ENCODE measurements at places on chromosomes 16 and 17.

GRCh38 chr16:53817812-53818550 is 114.0 kb downstream of the FTO start:
- DNase-seq, result no peak

DNA sequence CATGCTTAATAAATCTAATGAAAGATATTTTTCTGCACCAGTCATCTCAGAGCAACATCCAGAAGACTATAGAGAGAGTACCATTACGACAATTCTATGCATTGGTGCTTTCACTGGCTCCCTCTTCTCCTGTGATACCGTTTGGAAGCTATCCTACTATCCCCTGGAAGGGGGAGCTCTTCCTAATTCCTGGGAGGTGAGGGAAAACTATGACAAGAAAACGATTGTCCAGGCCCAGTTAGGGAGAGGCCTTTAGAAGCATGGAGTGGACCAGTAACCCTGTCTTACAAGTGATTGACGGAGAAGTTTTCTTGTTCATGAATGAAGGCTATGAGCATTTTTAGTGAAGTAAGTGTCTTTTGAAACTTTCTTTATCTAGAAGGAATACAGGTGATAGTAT is 150.2 kb downstream of the TANC2 start:
- no peak for DNase-seq

- DNase-seq, result peak; percentile 87
Measured at GRCh38 chr16:70380248-70380918, 33.7 kb downstream of the DDX19A start.

DNA sequence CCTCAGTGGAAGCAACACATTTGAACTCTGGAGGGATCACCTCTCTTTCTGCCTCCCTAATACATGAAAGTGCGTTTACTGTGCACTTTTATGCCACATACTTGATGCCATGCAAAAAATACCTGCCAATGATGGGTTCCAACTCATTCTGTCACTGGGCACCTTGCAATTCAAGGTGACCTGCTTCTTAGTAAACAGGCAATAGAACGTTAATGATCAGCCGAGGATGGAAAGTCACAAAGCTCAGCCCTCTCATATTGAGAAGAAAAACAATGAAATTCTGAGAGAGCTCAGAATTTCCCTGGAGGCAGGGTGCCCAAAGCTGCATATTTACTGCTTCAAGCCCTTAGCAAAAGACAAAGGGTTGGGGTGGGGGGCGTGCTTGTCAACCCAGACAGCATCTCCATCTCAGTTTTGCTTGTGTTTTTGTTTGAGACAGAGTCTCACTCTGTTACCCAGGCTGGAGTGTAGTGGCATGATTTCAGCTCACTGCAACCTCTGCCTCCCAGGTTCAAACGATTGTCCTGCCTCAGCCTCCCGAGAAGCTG is 23.2 kb downstream of the LITAF start:
- DNase-seq, result no peak

- no peak for DNase-seq
Measured at GRCh38 chr17:38777641-38778250, 21.6 kb downstream of the PIP4K2B start.

DNA sequence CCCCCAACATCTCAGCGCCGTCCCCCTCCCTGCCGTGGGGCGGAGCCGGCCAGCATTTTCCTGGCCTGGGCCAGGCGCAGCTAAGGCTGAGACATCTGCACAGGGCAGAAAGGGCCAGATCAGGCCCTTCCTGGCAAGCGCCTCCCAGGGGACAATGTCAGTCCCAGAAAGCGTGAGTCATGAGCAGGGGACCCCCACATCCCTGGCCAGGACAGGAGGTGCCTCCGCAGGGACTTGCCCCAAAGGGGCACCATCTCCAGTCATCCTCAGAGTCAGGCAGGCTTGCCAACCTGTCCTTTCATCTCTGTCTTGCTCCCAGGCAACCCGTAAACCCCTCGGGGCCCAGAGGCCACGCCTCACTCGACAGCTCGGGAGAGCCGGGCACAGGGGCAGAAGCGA is 43.2 kb downstream of the SOCS1 start:
- no peak for DNase-seq

- DNase-seq, result no peak
Measured at GRCh38 chr16:63289834-63290460, 1253.7 kb upstream of the CDH8 start.

- no peak for DNase-seq
Measured at GRCh38 chr17:65901394-65901793, 290.5 kb downstream of the CEP112 start.

DNA sequence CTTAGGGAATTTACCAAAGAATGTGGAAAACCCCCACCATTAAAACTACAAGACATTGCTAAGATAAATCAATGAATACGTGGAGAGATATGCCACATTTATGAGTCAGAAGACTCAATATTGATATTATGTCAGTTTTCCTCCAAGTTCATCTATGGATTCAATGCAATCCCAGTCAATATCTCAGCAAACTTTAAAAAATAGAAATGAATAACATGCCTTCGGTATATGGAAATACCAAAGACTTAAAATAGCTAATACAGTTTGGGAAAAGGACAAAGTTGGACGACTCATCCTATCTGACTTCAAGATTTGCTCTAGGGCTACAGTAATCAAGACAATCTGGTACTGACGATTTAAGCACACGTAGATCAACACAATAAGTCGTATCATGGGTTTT is 31.2 kb downstream of the PIK3R5 start:
- DNase-seq, result no peak
